Stimulated activated CD4-positive, alpha-beta T cell treated with anti-CD3 and anti-CD28 coated beads, Interleukin-1b, Interleukin-23, amount 100 ng/mL, for 48 hours (primary cell): ENCODE measurements at places on chromosomes 4 and X.

DNA sequence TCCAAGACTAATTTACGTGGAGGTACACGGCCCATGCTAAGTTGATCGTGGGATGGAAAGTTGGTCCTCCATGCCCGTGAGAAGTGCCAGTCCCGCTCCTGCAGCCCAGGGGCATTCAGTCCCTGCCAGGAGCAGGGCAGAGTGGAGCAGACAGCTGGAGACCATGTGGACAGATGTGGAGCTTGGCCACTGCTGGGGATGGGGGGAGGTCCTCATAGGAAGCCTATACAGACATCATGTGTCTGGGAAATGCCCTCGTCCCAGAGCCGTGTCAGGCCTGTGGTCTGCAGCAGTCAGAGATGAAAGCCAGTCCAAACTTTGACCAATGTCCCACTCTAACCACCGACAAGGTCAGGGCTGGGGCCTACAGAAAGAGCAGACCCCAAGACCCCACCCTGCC is 118.4 kb downstream of the CPZ start:
- DNase-seq = no peak

- peak; percentile 69 for DNase-seq
Measured at GRCh38 chr4:36285784-36286480, 4.5 kb downstream of the DTHD1 start.

GRCh38 chr4:132557660-132558059 is 591.4 kb upstream of the PCDH10 start:
- DNase-seq = no peak

- no peak for DNase-seq
Measured at GRCh38 chrX:119682019-119682989, 10.7 kb downstream of the SEPTIN6 start.

GRCh38 chr4:108814326-108814725 is 51.5 kb upstream of the ETNPPL start:
- DNase-seq = peak; percentile 7

DNA sequence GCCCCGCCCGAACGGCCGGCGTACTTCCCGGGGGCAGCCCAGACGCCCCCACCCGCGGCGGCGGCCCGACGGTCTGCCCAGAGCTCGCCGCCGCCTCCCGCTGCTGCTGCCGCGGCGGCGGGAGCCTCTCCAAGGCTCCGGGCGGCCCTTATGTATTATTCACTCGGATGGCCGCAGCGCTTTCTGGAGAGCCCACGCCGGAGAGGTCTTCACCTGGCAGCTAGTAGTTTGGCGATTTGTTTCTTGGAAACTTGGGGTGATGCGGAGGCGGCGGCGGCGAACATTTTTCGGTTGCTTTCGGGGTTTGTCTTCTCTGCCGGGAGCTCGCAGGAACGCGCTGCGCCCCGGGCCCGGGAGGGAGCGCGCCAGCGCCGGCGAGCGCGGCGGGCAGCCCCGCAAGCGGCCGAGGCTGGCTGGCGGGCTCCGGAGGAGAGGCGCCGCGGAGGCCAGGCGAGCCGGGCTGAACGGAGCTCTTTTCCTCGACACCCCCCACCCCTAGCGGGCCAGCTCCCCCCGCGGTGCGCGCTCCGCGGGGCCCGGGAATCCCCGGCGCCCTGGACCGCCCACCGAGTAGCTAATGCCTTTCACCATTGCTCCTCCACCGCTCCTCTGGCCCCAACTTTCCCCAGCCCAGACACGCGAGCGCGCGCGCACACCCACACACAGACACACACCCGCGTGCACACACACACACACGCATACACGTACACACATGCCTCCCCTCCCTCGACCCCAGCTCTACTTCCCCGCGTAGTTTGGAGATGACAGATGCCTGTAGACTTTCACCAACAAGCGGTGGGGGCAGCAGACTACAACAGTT is 113.5 kb downstream of the DHX15 start:
- no peak for DNase-seq

GRCh38 chr4:25531272-25531671 is 124.4 kb upstream of the SLC34A2 start:
- DNase-seq = no peak
